Right atrium auricular region (tissue), 2 donors: ENCODE measurements at places on chromosomes 6 and 20. TPM values are rescaled to one million over a fixed set of nuclear protein-coding genes. Genes with fewer than 3 reads are reported as not detected.

The DNMT3B gene
- 0.24 TPM for total RNA-seq

The SLC17A3 gene
- not detected for total RNA-seq

DNA sequence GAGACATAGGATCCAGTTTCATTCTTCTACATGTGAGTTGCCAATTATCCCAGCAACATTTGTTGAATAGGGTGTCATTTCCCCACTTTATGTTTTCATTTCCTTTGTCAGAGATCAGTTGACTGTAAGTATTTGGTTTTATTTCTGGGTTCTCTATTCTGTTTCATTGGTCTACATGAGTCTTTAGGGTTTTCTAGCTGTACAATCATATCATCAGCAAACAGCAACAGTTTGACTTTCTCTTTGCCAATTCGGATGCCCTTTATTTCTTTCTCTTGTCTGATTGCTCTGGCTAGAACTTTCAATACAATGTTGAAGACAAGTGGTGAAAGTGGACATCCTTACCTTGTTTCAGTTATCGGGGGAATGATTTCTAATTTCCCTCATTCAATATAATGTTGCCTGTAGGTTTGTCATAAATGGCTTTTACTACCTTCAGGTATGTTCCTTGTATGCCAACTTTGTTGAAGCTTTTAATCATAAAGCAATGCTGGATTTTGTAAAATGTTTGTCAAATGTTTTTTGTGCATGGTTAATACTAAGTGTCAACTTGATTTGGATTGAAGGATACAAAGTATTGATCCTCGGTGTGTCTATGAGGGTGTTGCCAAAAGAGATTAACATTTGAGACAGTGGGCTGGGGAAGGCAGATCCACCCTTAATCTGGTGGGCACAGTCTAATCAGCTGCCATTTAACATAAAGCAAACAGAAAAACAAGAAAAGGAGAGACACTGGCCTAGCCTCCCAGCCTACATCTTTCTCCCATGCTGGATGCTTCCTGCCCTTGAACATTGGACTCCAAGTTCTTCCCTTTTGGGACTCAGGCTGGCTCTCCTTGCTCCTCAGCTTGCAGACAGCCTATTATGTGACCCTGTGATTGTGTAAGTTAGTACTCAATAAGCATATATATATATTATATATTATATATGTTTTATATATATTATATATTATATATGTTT lies 23.3 kb downstream of the MICA start:
- H3K36me3 ChIP-seq, result no peaks in the 10 kb centered on the region
- H3K4me3 ChIP-seq, result no peak overlapping the region
- no peak overlapping the region for H3K27ac ChIP-seq
- no peak for DNase-seq

DNA sequence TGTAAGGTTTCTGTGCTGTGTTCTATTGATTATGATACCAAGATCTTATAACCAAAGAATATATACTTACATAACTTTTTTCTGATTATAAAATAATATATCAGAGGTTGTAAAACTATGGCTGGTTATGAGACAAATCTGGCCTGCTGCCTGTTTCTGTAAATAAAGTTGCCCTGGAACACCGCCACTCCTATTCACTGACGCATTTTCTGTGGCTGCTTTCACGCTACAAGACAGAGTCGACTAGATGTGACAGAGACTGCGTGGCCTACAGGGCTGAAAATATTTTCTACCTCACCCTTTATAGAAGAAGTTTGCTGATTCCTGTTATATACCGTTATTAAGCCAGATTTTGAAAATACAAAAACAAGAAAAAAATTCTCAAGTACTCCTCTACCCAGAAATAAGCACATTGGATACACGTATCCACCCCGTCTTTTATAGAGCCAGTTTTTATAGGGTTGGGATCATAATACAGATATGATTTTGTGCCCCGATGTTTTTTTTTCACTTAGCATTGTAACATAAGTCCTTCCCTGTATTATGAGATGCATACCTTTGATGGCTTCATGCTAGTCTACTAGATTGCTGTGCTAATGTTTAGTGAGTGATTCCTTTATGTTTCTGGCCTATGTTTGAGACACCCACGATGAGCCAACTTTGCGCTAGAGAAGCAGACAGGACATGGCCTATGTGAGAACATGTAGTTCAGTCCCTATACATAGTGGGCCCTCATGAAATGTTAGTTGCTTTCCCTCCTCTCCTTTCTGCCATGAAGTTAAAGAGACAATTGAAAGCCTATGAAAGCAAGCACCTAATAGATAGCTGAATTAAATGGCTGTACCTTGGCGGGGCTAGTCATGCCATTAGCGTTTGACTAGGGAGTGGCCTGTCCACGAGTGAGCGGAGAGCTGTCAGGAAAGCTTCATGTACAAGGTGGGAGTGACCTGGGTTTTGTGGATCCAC lies 98.1 kb upstream of the KCNK16 start:
- no peaks in the 10 kb centered on the region for H3K36me3 ChIP-seq
- no peak overlapping the region for H3K4me3 ChIP-seq
- DNase-seq, result no peak
- peaks cover 21% of the 10 kb centered on the region for H3K4me1 ChIP-seq

DNA sequence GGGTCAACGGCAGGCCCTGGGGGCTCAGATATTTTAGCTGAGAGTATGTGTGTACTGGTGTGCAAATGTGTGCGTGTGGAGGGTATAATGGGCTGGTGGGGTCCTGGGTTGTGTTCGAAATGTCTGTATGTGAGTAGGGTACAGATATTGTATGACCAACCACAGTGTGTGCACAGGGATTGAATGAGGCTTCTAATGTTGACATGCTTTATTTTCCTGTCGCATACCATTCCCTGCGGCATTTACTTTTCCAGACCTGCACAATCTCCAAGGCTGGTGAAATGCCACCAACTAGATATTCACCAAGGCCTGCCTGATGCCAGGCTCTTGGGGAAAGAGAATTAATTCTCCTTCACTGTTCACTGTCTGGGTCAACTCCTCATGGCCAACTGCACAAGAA lies 441.4 kb upstream of the SULF2 start:
- DNase-seq, result no peak
- no peaks in the 10 kb centered on the region for H3K4me1 ChIP-seq
- H3K4me3 ChIP-seq, result no peak overlapping the region
- H3K27ac ChIP-seq, result no peak overlapping the region
- no peaks in the 10 kb centered on the region for H3K27me3 ChIP-seq
- H3K36me3 ChIP-seq, result no peaks in the 10 kb centered on the region

DNA sequence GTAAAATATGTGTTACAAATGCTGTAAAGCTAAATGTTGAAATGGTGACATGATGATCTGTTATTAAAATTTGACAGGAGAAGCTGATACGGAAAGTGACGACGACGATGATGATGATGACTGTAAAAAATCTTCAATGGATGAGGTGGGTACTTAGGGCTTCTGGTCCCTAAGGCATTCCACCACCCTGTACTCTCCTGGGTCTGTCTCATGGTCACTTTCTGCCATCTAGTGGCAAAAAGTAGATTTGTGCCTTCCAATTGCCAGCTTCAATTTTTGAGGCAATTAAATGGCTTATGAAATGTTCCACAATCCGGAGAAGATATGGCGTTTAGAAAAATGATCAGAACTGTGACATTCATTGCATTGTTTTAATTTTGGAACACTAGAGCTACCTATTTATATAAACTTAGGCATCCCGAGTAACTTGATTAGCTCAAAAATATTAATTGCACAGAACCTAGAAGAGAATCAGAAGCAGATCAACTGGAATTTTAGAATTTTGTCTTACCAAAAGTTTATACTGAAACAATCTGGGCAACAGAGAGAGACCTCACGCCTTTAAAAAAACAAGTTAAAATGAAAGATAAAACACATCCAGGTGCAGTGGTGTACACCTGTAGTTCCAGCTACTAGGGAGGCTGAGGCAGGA lies 346.5 kb upstream of the PLCB4 start:
- H3K4me1 ChIP-seq, result peaks cover 15% of the 10 kb centered on the region
- DNase-seq, result no peak
- H3K27me3 ChIP-seq, result no peaks in the 10 kb centered on the region
- H3K36me3 ChIP-seq, result no peaks in the 10 kb centered on the region
- H3K4me3 ChIP-seq, result no peak overlapping the region

DNA sequence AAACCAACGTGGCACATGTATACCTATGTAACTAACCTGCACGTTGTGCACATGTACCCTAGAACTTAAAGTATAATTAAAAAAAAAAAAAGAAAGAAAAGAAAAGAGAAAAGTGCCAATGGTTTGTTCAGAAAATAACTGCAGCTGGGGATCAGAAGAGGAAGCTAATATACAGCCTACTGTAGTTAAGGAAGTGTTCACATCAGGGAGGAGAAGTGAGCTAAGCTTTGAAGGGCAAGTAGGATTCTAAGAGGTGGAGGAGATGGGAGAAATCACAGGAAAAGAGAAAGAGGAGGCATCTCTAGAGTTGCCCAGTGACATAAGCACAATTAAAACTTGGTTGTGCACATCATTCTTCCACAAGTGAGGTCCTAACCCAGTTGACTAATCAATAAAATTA lies 214.4 kb upstream of the DTNBP1 start:
- H3K27ac ChIP-seq, result no peak overlapping the region
- no peaks in the 10 kb centered on the region for H3K27me3 ChIP-seq
- H3K4me1 ChIP-seq, result no peaks in the 10 kb centered on the region

DNA sequence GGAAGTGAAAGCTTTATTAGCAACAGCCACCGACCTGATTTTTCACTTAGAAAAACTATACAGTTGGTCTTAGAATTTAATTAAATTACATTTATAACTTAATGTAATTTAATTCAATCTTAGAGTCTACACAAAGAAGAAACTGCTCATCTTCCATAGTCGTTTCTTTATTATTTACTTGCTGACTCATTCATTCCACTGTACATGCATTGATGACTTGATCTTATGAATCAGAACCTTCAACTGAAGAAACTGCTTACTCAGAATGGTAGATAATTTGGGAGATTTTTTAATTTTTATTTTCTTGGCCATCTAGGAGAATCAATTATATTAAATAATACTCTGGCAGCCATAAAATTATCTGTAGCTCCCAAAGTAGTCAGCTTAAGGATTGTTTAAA lies 1021.6 kb upstream of the FLRT3 start:
- H3K27ac ChIP-seq, result no peak overlapping the region
- DNase-seq, result no peak
- no peak overlapping the region for H3K4me3 ChIP-seq
- no peaks in the 10 kb centered on the region for H3K36me3 ChIP-seq
- no peaks in the 10 kb centered on the region for H3K27me3 ChIP-seq

GRCh38 chr20:5434116-5434515 lies 117.4 kb upstream of the PROKR2 start:
- no peaks in the 10 kb centered on the region for H3K4me1 ChIP-seq
- no peak overlapping the region for H3K4me3 ChIP-seq
- H3K27ac ChIP-seq, result no peak overlapping the region
- no peaks in the 10 kb centered on the region for H3K36me3 ChIP-seq
- no peaks in the 10 kb centered on the region for H3K27me3 ChIP-seq

GRCh38 chr20:50356525-50356885 lies 153.7 kb upstream of the PTPN1 start:
- no peak overlapping the region for H3K27ac ChIP-seq
- H3K4me1 ChIP-seq, result no peaks in the 10 kb centered on the region
- DNase-seq, result no peak
- H3K27me3 ChIP-seq, result no peaks in the 10 kb centered on the region
